Renal cortical epithelial cell (primary cell): ENCODE measurements at places on chromosomes 13 and 19.

- no peak for DNase-seq
Observed at GRCh38 chr13:53560556-53560955, 531.9 kb downstream of the OLFM4 start.

DNA sequence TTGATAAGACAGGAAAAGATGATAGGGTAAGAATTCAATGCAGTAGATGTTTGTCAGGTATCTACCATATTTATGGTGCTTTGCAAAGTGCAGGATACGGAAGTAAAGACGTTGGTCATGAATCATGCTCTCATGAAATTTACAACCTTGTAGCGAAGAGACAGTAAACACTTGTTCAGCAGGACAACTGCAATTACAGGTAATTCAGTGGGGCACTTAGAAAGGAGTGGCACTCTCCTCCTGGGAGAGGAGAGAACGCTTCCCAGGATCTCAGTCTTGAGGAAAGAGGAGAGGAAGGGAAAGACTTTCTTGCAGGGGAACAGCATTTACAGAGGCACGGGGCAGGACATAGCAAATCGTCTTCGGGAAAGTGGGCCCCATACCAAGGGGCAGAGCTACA is 46.4 kb downstream of the SOX1 start:
- DNase-seq = no peak

DNA sequence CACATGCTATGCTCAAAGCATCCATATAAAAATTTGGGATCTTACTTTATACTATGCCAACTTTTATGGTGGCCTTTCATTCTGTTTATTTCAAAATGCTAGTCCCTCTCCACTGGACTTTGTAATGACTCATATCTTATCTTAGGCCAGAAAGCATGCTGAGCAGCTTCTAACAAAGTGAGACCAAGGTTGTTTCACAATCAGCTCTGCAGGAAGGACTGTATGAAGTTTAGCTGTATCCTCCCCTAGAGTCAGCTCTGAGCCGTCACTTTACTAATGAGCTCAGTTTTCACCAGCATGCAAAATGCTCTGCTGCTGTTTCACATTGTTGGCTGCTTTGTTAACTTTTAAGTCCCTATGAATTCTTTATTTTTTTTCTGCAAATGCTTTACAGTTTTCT is 1608.8 kb downstream of the OLFM4 start:
- peak; percentile 10 for DNase-seq

- no peak for DNase-seq
Observed at GRCh38 chr19:42538841-42539709, 10.8 kb upstream of the CEACAM1 start.
